ENCODE measurements at places on chromosomes 13 and 19. TPM values are rescaled to one million over a fixed set of nuclear protein-coding genes. Genes with fewer than 3 reads are reported as not detected.

DNA sequence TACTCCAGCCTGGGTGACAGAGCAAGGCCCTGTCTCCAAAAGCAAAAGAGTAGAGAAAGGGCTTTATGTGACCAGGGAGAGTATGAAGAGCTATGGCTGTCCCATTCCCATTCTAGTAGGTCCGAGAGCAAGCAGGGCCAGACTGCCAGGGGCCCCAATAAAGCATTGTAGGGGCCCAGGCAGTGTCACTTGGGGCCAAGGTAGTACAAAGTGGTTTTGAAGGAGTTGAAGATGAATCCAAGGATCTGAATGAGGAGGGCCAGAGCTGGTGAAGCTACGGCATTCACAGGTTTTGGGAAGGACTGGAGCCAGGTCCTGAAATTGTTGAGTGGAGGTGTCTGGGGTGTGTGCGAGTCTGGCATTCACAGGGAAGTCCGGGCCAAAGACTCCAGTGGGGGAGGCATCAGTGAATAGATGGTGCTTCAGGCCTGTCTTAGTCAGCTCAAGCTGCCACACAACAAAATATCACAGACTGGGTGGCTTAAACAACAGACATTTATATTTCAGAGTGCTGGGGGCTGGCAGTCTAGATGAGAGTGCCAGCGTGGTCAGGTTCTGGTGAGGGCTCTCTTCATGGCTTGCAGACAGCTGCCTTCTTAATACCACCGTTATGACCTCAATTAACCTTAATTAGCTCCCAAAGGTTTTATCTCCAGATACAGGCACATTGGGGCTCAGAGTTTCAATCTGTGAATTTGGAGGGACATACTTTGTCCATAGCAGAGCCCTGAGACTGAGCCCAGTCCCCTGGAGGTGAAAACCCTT, 9.9 kb downstream of the NACC1 start:
- DNase-seq, result no peak

- DNase-seq, result peak; percentile 75
Observed at GRCh38 chr19:50537769-50538230, 24.1 kb upstream of the ASPDH start.

- DNase-seq, result no peak
Observed at GRCh38 chr19:19103167-19103566, 35.1 kb downstream of the TMEM161A start.

DNA sequence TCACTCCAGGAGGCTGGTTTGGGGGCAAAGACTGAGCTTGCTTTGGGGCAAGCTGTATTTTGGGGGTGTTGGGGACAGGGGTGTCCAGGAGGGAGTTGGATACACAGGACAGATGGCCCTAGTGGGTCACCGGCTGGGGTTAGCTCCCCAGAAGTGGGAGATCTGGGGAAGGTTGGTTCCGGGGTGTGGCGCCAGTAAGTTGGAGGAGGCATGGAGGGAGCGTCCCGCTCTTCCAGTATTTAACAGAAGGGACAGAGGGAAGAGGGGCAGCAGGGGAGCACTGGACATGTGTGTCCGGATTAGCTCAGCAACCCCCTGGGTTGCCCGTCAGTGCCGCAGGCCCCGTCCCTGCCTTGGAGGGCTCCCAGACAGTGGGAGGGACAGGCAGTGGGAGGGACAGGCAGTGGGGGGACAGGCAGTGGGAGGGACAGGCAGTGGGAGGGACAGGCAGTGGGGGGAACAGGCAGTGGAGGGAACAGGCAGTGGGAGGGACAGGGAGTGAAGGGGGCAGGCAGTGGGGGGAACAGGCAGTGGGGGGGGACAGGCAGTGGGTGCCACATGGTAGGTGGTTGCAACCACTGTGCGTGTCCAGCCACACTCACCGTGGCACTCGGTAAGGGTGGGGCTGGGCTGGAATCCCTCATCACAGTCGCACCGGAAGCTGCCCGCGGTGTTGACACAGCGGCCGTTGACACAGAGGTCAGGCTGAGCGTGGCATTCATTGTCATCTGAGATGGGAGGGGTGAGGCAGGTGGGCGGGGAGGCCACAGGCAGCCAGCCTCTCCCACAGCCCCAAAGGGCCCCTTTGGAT, 33.2 kb downstream of the CCL25 start:
- no peak for DNase-seq

- no peak for DNase-seq
Observed at GRCh38 chr19:39596911-39597310, 5.4 kb upstream of the LGALS13 start.

SOHLH2 gene
- total RNA-seq, result not detected

LGALS4 gene
- 4.1 TPM for total RNA-seq

JAK3 gene
- 235 TPM for total RNA-seq

Data from activated T-cell treated with anti-CD3 and anti-CD28 coated beads, Interleukin-2, amount 50 U/mL, for 72 hours (primary cell).